Endothelial cell of coronary artery (primary cell): ENCODE measurements at places on chromosomes 12 and 14. TPM values are rescaled to one million over a fixed set of nuclear protein-coding genes. Genes with fewer than 3 reads are reported as not detected.

The CLEC7A gene
- 0.09 and 0.18 TPM in 2 replicates for total RNA-seq

The SOX5 gene
- 0.28 and 1.8 TPM in 2 replicates for total RNA-seq

The CD27 gene
- 0.09 TPM in 1 of 2 replicates, not detected in the other for total RNA-seq

The SLC7A7 gene
- 13.6 and 16.0 TPM in 2 replicates for total RNA-seq

The LMNTD1 gene
- 0.45 TPM in 1 of 2 replicates, not detected in the other for total RNA-seq

The SLC10A1 gene
- not detected in 2 replicates for total RNA-seq

The TTC7B gene
- 28.9 and 33.4 TPM in 2 replicates for total RNA-seq

The LIN7A gene
- total RNA-seq = 0.18 and 2.7 TPM in 2 replicates

The PMEL gene
- total RNA-seq = 0.19 and 0.27 TPM in 2 replicates

The EXOC5 gene
- 47.9 and 57.8 TPM in 2 replicates for total RNA-seq

The SLC4A8 gene
- 4.9 TPM in 2 replicates for total RNA-seq

The SIRT4 gene
- 1.3 TPM in 2 replicates for total RNA-seq

The GPR135 gene
- 0.72 and 2.1 TPM in 2 replicates for total RNA-seq

The NEMF gene
- 54.5 and 64.2 TPM in 2 replicates for total RNA-seq
